ENCODE measurements at places on chromosomes 12 and 14.

GRCh38 chr12:13066014-13066413 lies 21.8 kb downstream of the FAM234B start:
- H3K36me3 ChIP-seq: peaks cover 4% of the 10 kb centered on the region
- H3K27me3 ChIP-seq: no peaks in the 10 kb centered on the region
- no peak for DNase-seq
- no peak overlapping the region for H3K4me3 ChIP-seq
- H3K4me1 ChIP-seq: peaks cover 13% of the 10 kb centered on the region

DNA sequence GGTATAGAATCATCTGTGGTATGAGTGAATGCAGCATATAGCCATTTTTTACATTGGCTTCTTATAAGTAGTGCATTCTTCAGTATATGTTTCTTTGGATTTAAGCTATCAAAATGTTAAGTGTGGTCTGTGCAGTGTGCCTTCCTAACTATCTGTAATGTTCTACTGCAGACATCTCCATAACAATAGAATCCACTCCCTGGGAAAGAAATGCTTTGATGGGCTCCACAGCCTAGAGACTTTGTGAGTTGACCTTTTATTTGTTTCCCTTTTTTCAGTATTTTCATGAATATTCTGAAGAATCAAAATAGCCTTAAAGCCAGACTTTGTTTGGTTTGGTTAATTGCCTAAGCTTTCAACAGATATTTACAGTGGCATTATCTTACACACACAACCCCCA lies 107.2 kb downstream of the ZFC3H1 start:
- DNase-seq: no peak
- H3K27ac ChIP-seq: no peak overlapping the region
- H3K36me3 ChIP-seq: no peaks in the 10 kb centered on the region
- no peaks in the 10 kb centered on the region for H3K4me1 ChIP-seq

DNA sequence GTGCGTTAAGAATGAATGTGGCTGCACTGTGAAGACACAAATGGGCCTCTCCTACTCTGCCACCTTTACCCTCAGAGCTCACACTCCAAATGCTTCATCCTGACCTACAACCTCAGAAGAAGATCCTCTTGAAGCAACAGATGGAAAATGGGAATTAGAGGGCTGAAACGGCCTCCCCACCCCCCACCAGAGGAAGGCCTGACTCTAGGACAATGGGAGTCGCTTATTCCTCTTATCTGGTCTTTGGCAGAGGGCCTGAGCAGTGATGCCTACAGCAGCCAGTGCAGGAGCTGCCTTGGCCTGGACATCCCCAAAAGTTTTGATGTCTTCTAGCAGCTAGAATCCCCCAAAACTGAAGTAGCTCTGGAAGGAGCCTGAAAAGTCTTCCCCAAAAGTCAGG lies 29.2 kb downstream of the BTBD7 start:
- DNase-seq: no peak
- H3K27me3 ChIP-seq: no peaks in the 10 kb centered on the region
- no peaks in the 10 kb centered on the region for H3K36me3 ChIP-seq
- H3K4me3 ChIP-seq: no peak overlapping the region
- peaks cover 40% of the 10 kb centered on the region for H3K4me1 ChIP-seq

GRCh38 chr12:49698619-49699545 lies 8.3 kb downstream of the FMNL3 start:
- H3K4me1 ChIP-seq: no peaks in the 10 kb centered on the region
- DNase-seq: peak; percentile 64
- no peak overlapping the region for H3K4me3 ChIP-seq
- peak overlapping the region; percentile 39 for H3K27ac ChIP-seq

DNA sequence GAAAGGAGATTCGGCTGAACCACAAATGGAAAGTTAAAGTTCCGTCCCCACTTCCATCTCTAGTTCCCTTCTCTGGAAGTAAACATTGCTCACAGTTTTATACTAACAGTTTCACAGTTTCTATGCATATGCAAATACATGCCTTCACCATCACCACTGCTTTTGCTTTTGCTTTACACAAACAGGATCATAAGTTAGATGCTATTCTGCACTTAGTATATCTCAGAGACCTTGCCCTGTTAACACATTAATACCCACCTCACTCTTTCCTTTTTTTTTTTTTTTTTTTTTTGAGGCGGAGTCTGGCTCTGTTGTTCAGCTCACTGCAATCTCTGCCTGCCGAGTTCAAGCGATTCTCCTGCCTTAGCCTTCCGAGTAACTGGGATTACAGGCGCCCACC lies 890 bp downstream of the TEP1 start:
- peaks cover 3% of the 10 kb centered on the region for H3K36me3 ChIP-seq
- no peaks in the 10 kb centered on the region for H3K27me3 ChIP-seq
- DNase-seq: no peak
- H3K27ac ChIP-seq: peak overlapping the region; percentile 95

GRCh38 chr12:31444736-31445135 lies 118.8 kb upstream of the SINHCAF start:
- H3K27ac ChIP-seq: no peak overlapping the region
- H3K4me3 ChIP-seq: no peak overlapping the region
- no peaks in the 10 kb centered on the region for H3K27me3 ChIP-seq
- no peaks in the 10 kb centered on the region for H3K36me3 ChIP-seq
- no peaks in the 10 kb centered on the region for H3K4me1 ChIP-seq
- no peak for DNase-seq

GRCh38 chr12:47396902-47397663 lies 308.7 kb downstream of the RPAP3 start:
- no peak overlapping the region for H3K27ac ChIP-seq
- H3K4me3 ChIP-seq: no peak overlapping the region

GRCh38 chr12:26510354-26510674 lies 314.9 kb downstream of the SSPN start:
- H3K4me1 ChIP-seq: no peaks in the 10 kb centered on the region
- no peaks in the 10 kb centered on the region for H3K27me3 ChIP-seq
- no peak for DNase-seq
- H3K4me3 ChIP-seq: no peak overlapping the region
- H3K36me3 ChIP-seq: no peaks in the 10 kb centered on the region

DNA sequence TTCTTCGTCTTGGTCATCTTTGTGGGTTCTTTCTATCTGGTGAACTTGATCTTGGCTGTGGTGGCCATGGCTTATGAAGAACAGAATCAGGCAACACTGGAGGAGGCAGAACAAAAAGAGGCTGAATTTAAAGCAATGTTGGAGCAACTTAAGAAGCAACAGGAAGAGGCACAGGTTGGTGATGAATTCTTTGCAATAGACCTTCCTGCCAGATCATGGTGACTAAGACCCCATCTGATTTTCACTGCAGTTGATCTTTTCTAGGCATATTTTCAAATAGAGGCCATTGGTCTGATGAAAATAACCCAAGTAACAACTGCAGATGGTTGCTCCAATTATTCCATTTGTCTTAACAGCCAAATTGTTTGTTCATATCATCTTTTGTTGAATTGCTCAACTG lies 114.4 kb downstream of the SCN8A start:
- no peak overlapping the region for H3K27ac ChIP-seq
- H3K36me3 ChIP-seq: no peaks in the 10 kb centered on the region
- no peak overlapping the region for H3K4me3 ChIP-seq
- no peak for DNase-seq
- H3K4me1 ChIP-seq: no peaks in the 10 kb centered on the region
- no peaks in the 10 kb centered on the region for H3K27me3 ChIP-seq

DNA sequence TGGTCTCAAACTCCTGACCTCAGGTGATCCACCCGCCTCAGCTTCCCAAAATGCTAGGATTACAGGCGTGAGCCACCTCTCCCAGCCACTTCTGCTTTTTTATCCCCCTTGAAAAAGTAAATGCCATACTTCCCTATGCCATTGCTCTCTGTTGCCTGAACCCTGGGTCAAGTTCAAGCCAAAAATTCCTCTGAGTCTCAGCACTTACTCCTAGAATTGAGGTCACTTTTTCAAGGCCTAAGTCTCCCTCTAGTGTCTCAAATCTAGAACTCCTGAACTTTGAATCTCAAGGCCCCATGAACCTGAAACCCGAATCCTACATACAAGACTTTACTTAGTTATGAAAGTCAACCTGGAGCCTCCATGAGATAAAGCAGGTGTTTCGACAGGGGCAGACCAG lies 1.4 kb upstream of the APOBEC1 start:
- H3K27me3 ChIP-seq: no peaks in the 10 kb centered on the region
- no peak overlapping the region for H3K4me3 ChIP-seq
- H3K4me1 ChIP-seq: no peaks in the 10 kb centered on the region
- no peak for DNase-seq
- H3K36me3 ChIP-seq: no peaks in the 10 kb centered on the region

DNA sequence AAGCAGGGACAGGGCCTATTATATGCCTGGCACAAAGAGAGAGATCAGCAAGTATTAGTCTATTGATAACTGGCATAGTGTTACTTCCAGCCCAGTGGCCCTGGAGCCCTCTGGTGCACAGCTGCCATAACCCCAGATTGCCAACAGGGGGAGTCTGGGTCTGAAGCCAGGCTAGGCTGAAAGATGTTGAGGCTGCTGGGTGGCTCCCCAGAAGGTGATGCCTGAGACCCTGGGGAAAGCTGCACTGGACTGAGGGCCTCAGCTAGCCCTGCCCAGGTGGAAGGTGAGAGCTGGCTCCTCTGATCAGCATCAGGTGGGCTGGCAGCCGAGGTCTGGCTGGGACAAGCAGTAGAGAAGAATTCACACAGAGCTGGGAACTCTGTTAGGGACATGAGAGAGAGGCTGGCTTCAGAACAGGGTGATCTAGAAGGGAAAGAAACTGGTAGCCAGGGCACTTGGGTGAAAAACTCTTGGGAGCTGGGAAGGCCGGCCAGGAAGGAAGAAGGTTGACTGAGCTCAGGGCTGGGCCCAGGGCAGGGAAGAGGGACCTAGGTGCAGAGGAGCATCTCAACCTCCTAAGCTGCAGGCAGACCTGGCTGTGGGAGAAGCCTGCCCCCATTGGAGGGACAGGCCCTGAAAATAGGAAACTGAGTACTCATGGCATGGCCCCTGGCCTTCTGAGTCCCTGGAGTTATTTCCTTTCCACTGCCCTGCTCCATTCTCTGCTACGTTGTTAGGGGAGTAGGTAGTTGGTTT lies 3.9 kb downstream of the GZMH start:
- H3K27me3 ChIP-seq: no peaks in the 10 kb centered on the region
- no peaks in the 10 kb centered on the region for H3K36me3 ChIP-seq
- no peak for DNase-seq
- H3K4me3 ChIP-seq: no peak overlapping the region
- H3K4me1 ChIP-seq: no peaks in the 10 kb centered on the region

- H3K4me3 ChIP-seq: no peak overlapping the region
- no peaks in the 10 kb centered on the region for H3K36me3 ChIP-seq
- H3K4me1 ChIP-seq: no peaks in the 10 kb centered on the region
- H3K27ac ChIP-seq: no peak overlapping the region
Measured at GRCh38 chr14:99361596-99362215, 89.7 kb upstream of the BCL11B start.

- peak; percentile 58 for DNase-seq
- H3K36me3 ChIP-seq: no peaks in the 10 kb centered on the region
- peaks cover 15% of the 10 kb centered on the region for H3K4me1 ChIP-seq
Measured at GRCh38 chr14:105532735-105533141, 6.4 kb downstream of the TMEM121 start.

DNA sequence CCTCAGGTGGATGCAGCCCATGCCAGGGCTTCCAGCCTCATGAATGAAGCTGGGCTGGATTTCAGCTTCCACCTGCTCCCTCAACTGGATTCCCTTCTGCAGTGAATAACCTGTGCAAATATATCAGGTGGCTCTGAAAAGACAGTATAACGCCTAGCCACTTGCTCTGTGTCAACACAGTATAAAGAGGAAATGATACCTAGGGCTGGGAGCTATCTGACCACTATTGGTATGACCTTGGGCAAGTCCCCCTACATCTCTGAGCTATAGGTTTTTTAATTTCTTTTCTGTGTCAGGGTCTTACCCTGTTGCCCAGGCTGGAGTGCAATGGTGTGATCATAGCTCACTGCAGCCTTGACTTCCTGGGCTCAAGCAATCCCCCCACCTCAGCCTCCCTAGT lies 19.8 kb downstream of the ISM2 start:
- no peak overlapping the region for H3K4me3 ChIP-seq
- H3K4me1 ChIP-seq: no peaks in the 10 kb centered on the region
- no peak overlapping the region for H3K27ac ChIP-seq

DNA sequence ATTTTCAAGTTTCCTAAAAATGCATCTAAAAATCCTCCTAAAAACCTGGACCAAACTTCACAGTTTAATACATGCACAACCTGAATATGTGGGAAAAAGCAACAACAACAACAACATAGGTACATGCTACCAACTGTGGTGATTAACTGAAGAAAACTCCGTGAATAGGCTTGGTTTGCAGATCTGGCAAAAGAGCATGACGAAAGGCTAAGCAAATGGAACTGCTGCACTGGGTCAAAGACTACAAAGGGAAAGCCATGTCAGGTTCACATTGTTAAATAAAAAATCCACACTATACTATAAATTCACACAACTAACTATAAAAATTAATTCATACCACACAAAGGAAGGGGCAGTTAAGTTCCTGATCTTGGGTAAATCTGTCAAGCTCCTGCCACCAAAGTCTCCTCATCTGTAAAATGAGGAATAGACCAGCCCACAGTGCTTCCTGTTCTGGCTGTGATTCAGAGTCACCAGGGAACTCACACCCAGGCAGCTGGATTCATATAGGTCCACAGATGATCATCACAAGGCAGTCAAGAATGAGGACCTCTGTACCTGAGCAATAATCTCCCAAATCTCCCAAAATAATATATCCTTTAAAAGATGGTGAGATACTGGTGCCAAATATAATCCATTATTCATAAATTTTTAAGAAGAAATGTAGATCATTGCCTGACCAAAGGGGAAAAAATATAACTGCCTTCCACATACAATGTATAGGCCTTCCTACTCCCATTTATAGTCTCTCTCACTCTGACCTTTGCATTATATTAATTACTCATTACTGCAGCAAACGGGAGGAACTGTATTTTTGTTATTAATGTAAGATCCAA lies 7.0 kb downstream of the CORO1C start:
- no peak for DNase-seq
- no peaks in the 10 kb centered on the region for H3K27me3 ChIP-seq
- no peaks in the 10 kb centered on the region for H3K36me3 ChIP-seq
- peak overlapping the region; percentile 64 for H3K27ac ChIP-seq
- H3K4me3 ChIP-seq: no peak overlapping the region

- DNase-seq: no peak
- H3K27ac ChIP-seq: no peak overlapping the region
- no peaks in the 10 kb centered on the region for H3K27me3 ChIP-seq
- H3K4me1 ChIP-seq: peaks cover 11% of the 10 kb centered on the region
Measured at GRCh38 chr12:3311027-3311402, 180.0 kb upstream of the PRMT8 start.

- H3K4me3 ChIP-seq: no peak overlapping the region
- no peak overlapping the region for H3K27ac ChIP-seq
- DNase-seq: peak; percentile 64
Measured at GRCh38 chr12:7112041-7112440, 3.0 kb upstream of the C1RL start.

Data from sigmoid colon (tissue), 7 donors.